Naive B cell (primary cell): ENCODE measurements at places on chromosomes 7 and 10.

DNA sequence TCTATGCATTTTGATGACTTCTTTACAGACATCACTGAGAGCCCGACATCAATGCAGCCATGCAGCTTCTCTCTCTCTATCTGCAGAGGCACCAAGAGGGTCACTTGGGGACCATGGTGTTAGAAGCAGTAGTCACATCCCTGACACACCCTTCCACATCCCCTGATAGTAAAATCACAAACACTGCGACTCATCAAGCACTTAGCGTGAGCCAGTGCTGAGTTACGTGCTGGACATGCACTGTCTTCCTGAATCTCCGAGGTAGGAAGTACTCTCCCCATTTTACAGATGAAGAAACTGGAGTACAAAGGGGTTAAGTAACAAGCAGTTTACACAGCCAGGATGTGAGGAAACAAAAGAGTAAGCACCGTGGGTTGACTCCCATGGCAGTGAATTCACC, 109.2 kb downstream of the OSBPL3 start:
- DNase-seq: no peak

- DNase-seq: no peak
Observed at GRCh38 chr10:24008164-24009091, 200.5 kb upstream of the KIAA1217 start.

- no peak for DNase-seq
Observed at GRCh38 chr10:89283025-89283935, 18.6 kb upstream of the IFIT2 start.

DNA sequence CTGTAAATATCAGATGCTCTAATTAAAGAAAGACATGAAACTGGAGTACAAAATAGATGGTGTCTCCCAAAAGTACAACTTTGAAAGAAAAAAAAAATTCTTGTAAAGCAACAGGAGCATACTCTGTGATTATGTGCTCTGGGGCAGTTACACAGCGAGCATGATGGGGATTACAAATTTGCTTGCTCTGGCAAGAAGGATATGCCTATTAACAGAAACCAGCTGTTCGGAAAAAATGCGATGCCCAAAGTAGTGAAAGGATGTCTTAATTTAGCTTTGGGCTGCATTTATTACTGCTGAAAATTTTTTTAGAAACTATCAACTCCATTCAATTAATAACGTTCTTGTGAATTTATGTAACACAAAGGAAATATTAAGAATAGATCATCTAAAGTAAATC, 256.9 kb upstream of the TPK1 start:
- no peak for DNase-seq

- no peak for DNase-seq
Observed at GRCh38 chr7:73382934-73383503, 50.6 kb upstream of the FZD9 start.

DNA sequence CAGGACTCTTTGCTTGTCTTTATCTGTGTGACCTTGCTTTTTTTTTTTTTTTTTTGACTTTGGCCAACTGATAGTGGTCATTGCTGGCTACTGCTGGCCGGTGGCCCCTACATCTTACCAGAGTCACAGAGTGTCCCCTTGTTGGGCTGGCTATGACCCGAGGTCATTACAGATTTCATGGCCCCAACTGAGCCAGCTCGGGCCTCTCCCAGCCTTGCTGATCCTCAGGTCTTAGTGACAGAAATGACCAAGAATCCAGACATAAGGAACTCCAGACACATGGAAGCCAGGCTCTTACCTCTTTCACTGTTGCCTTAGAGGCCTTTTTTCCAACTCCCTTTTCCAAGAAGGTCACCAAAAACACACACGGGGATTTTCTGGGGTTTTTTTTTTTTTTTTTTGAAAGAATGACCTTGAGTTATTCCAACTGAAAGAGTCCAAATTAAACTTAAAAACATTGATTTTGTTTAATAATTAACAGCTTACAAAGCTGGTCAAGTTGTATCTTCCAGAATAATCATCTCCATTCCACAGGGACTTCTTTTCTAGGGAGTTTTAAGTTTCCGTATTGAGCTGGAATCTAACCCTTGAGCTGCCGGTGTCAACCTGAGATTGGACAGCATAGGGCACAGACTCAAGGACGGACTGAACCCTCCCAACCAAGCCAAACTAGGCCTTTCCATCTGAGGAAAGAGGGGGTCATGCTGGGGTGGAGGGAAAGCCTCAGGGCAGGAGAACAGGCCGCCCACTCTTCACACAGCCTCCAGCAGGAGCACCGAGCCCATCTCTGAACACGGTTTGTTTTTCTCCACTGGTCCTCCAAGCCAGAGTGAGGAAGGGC, 43.8 kb downstream of the PIK3AP1 start:
- no peak for DNase-seq

GRCh38 chr7:137462847-137463246, 119.3 kb upstream of the PTN start:
- no peak for DNase-seq
